ENCODE measurements at places on chromosomes 4 and X.
A peak's percentile ranks its signal among the peaks of the same experiment; 100 is the strongest.

GRCh38 chr4:102321260-102321995 is 23.9 kb downstream of the SLC39A8 start:
- no peak for DNase-seq

DNA sequence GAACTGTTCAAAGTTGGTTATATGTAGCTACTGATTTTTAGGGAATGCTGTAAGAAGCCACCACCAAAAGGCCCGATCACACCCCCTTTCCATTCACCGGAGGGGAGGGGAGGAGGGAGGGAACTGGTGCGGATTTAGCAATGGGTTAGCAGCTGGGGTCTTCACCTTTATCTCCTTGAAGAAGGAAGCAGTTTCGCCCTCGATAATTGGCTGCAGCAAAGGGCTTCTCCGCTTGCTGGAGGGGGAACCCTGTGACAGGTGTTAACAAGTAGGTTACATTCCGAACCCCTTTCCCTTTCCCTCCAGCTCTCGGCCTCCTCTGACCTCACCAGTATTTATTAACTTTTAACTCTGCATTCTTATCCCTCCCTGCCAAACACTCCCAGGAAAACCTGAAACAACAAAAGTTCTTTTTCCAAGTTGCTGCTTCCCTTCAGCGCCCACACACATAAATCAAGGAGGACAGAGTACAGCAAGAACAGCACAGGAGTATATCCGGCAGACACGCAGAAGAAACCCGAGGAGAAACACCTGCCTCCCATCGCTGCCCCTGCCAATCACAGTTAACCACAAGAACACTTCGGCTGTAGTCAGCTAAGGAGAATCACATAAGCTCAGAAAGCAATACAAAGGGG is 39.8 kb upstream of the NAP1L5 start:
- DNase-seq, result no peak

- DNase-seq, result no peak
These were observed 6.5 kb upstream of the USP46 start for GRCh38 chr4:52665592-52665991.

DNA sequence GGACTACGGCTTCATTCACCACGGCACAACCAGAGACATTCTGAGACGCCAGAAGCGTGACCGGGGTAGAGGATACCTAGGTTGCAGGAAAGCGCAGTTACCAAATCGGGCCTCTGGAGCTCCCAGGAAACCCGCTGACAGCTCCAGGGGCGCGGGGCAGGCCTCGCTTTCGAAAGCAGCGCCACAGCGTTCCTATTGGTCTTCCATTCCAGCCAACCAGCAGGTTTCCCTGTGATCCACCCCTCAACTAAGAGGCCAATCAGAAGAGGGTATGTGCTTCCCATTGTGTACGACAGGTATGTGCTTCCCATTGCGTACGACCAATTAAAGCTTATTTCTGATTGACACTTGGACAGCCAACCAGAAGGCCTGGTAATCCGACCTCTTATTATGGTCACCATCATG is 14.9 kb downstream of the SNX12 start:
- DNase-seq, result no peak

DNA sequence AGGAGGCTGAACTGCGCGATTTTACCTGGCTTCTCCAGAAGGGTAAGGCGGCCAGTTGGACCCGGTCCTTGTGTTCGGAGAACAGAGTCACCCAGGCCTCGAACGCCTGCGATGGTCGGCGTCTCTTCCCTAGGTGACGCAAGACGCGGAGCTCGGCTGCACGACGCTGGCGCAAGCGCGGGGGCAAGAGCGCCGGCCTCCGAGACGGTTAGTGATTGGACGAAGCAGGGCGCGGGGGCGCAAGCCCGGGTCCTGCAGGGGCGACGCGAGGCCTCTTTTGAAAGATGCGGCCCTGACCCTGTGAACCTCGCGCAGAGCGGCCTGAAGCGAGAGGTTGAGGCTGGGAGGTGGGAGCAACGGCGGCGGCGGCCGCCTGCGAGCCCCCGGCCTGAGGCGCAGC is 428 bp downstream of the ADAD1 start:
- no peak for DNase-seq

- DNase-seq, result no peak
These were observed 26.5 kb downstream of the MYOZ2 start for GRCh38 chr4:119162174-119162573.

GRCh38 chrX:22278375-22278774 is 5.7 kb downstream of the CBLL2 start:
- no peak for DNase-seq

DNA sequence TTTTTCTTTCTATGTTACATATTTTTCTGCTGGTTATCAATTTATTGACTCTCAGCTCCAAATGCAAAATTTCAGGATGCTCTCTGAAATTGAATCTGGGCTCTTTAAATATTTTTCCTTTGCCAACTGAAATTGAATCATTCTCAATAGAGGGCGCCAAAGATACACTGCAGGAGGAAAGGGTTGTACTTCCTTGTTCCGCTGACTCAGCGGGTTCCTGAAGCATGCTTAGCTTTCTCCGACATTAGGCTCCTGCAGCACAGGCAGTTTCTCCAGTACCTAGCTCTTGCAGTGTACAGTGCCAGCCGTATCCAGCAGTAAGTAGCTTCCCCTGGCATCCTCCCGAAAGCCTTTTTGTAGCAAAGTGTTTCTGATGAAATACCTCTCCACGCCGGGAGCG is 28.8 kb upstream of the CFAP47 start:
- peak; percentile 80 for DNase-seq

DNA sequence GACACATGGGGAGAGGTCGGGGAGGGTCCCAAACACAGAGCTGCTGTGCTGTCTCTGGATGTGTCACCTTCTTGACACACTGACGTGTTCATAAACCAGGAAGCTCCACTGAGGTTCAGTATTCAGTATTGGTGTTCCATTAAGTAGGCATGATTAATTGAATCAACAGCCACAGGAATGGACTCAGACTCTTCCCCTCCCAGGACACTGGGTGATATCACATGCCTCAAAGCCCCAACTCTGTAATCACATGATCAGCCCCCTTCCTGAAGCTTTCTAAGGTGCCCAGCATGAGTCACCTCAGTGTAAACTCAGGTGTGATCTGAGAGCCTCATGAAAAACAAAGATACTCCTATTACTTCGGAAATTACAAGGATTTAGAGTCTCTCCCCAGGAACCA is 21.1 kb upstream of the HNRNPD start:
- no peak for DNase-seq

DNA sequence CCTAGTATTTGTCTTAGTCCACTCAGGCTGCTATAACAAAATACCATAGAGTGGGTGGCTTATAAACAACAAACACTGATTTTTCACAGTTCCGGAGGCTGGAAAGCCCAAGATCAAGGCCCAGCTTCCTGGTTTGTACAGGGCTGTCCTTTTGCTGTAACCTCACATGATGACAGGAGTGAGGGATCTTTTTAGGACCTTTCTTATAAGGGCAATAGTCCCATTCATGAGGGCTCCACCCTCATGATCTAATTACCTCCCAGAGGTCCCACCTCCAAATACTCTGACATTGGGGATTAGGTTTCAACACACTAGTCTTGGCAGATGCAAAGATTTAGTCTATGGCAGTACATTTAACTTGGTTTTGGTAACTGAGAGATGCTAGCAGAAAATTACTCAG is 20.9 kb downstream of the GPAT3 start:
- DNase-seq, result no peak

DNA sequence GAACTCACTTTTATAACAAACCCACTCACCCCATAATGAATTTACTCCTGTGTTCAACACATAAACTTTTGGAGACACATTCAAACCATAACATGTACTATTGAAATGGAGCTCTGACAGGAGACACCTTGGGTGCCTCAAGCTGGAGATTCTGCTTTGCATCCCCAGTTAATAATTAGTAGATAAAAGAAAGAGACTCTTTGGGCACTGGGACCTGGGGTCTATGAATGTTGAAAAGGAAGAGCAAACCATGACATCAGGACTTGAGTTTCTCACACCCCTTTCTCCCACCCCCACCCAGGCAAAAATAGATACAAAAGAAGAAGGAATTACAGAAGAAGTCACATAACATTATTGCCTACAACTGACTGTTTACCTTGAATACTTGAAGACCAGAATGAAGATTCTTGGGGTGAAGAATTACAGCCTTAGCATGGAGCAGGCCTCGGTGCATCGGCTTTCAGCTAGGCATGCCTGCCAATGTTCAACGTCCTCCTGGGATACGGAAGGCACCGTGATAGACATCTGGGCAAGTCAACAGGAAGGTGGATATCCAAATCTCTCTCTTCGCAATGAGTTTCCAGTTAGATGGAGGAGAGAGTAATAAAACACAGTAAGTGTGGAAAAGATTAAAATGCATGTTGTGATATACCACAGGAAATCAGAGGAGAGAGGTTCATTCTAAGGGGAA is 316.0 kb downstream of the TRIML1 start:
- no peak for DNase-seq

- peak; percentile 82 for DNase-seq
These were observed 213.4 kb upstream of the S100G start for GRCh38 chrX:16436348-16437188.

- DNase-seq, result no peak
These were observed 63.4 kb upstream of the TBC1D9 start for GRCh38 chr4:140819610-140820009.

DNA sequence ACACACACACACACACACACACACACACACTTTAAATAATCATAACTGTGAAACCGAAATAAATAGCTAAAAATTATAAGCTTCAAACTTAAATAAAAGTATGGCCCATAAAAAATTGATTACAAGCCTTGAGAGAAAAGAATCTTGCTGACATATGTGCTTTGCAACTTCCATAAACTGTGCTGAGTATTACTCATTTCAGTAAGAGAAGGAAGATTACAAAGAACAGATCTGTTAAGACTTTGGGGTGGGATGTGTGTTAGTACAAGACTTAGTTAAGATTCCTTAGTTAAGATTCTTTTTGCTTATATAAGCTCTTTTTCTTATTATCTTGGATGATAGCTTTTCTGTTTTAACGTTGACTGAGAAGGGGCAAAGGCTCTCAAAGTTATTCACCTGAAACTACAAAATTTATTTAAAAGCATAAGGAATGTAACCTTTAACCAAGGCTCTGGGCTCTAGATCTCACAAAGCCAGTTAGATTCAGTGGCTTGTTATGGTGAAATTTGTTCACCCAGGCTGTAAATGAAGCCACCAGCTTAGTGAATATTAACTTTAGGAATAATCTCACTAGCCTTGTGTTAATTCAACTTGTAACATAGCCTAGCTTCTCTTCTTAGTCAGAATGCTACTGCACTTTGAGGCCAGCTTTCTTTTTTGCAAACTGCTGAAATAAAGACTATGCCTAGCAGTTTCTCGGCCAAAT is 58.2 kb downstream of the ARSJ start:
- no peak for DNase-seq

DNA sequence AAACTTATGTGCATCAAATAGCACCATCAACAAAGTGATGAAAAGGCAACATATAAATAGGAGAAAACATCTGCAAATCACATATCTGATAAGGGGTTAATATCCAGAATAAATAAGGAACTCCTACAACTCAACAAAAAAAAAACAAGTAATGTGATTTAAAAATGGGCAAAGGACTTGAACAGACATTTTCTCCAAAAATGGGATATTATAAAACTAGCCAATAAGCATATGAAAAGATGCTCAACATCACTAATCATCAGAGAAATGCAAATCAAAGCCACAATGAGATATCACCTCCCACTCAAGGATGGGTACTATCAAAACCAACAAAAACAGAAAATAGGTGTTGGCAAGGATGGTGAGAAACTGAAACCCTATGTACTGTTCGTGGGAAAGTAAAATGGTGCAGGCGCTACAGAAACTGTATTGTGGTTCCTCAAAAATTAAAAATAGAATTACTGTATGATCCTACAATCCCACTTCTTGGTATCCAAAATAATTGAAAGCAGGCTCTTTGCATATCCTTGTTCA is 2.4 kb downstream of the DNAJB14 start:
- DNase-seq, result no peak

DNA sequence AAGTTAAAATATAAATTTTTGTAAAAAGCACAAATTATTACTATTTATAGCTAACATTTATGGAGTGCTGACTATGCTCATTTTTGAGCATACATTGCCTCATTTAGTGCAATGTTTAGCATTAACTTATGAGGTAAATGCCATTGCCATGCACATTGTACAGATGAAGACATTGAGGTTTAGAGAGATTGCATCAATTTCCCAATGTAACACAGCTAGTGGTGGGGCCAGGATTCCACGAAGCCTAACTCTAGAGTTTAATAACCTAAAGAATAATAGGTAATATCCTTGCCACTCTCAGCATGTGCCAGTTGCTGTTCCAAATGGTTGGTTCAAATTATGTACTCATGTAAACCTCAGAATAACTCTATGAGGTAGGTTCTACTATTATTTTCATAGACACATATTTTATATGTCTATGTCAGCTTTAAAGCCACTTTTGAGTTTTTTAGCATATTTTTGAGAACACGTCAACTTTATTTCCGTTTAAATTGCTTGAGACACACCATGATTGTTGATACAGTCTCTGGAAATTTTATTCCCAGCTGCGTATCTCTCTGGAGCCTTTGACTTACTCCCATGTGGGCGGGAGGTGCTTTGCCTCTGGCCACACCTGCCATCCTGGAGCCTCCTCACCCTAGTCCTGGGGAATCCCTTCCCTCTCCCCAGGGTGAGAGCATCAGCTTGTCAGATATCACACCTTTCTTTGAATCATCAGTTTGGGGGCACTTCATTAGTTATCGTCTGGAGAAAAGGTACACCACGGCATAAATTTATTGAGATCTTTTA is 10.8 kb upstream of the ADH1A start:
- DNase-seq, result no peak

- no peak for DNase-seq
These were observed 83.8 kb upstream of the STOX2 start for GRCh38 chr4:183821076-183821853.

GRCh38 chrX:40177942-40178715 is 80.4 kb upstream of the BCOR start:
- DNase-seq, result no peak
